NT2/D1 (cell line): ENCODE measurements at places on chromosomes 3 and 15.
A peak's percentile ranks its signal among the peaks of the same experiment; 100 is the strongest.

GRCh38 chr3:184352149-184352785 lies 9.1 kb downstream of the CLCN2 start:
- no peak for DNase-seq

DNA sequence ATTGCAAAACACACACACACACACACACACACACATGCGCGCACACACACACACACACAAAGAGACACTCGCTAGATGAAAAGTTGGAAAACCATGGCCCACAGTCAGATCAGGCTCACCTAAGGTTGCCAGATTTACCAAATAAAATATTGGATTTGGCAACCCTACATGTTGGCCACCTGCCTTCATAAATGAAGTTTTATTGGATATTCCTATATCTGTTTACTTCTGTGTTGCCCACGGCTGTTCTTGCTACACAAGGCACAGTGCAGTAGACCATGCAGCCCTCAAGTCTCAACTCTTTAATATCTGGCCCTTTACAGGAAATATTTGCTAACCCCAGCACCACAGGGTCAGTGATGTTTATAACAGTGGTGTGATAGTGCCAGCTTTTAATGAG lies 445.0 kb upstream of the PROK2 start:
- DNase-seq: no peak

GRCh38 chr3:40109641-40110490 lies 199.6 kb upstream of the EIF1B start:
- DNase-seq: peak; percentile 67

DNA sequence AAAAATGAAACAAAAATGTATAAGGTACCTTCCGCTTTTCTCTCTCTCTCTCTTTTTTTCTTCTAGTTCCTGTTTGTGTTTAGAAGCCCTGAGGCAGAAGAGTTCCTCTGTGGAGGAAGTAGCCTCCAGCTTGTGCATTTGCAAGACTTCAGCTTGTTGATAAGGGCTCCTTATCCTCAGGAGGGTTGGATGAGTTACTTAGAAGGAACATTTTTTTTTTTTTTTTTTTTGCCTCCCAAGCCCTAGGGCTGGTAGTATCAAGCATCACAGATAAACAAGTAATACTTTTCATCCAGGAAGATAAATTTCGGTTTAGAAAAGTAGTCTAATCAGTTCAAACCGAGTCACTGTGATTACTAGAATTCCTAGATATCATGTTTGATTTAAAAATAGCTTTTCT lies 91.0 kb upstream of the CBLB start:
- DNase-seq: no peak

DNA sequence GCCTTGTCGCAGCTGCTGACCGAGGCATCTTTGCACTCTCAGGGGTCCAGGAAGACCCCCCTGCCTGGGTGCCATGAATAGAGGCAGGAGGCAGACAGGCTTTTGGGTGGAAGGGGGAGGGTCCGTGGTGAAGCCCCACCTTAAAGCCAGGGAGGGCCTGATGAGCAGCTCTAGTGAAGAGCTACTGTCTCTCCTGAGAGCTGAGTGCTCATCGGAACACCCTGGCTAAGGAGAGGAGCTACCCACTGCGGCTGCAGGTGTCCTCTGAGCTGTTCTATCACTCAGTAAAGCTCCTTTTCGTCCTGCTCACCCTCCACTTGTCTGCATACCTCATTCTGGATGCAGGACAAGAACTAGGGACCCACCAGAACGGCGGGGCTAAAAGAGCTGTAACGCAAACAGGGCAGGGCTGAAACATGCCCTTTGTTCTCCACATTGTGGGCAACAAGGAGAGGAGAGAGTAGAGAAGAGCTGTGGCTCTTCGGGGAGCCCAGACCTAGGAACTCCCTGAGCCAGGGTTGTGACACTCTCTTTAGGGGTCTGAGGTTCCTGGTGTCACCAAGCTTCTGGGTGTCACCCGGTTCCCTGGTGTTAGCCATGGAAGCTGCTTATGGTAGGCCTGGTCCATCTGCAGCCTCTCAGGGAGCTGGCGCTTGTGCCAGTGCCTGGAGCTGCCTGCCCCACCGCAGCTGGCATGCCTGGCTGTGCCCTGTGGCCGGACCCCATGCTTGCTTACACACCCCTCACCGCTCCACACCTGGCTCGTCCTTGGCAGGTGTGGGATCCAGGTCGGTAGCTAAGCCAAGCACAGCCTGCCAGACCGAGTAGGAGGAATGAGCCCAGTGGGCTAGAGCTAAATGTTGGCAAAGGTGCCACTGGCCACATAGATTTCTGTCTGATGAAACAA lies 26.2 kb upstream of the TFG start:
- no peak for DNase-seq

DNA sequence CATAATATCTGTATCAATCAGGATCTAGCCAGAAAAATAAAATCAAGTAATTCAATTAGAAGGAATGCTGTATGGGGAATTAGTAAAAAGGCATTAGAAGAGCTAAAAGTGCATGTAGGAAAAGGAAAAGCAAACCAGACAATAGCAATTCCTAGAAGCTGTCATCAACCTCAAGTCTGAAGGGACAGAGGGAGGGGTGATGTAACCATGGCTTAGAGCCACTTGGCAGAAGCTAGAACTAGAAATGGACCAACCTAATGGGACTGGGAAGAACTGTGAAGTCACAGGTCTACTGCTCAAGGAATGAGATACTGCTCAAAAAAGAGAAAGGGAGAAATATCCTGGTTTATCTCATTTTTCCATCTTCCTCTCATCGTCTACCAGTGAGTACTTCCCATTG lies 590.7 kb upstream of the SGO1 start:
- no peak for DNase-seq

DNA sequence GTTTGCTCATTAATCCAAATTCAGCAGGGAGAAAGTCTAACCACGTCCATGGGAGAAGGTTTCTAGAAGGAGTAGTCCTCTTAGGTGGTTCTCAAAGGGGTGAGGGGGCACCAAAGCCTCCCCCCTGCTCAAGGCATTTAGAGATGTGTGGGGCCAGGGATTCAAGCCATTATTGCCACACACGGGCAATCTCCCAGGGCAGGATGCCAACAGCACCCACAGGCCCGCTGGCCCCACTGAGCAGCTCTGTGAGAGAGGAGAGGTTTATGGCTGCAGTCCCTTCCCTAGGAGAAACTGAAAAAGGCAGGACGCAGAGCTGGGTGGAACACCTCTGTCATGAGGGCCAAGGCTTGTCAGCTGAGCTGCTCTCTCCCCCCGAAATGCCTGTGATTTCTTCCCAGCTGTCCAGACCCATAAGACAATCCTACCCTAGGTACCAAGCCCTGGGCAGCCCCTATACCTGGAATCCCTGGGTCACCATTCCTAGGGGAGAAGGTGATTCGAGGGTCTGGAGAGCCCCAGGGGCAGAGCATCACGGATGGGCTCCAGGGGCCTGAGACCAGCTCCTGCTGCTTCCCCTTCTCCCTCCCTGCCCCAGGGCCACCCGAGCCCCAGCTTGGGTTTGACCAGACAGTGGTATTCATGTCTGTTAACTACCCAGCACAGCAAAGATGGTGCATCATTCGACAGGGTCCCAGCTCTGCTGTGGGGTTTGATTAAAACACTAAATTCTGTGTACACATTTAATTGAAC lies 39.0 kb downstream of the WHAMM start:
- DNase-seq: no peak

DNA sequence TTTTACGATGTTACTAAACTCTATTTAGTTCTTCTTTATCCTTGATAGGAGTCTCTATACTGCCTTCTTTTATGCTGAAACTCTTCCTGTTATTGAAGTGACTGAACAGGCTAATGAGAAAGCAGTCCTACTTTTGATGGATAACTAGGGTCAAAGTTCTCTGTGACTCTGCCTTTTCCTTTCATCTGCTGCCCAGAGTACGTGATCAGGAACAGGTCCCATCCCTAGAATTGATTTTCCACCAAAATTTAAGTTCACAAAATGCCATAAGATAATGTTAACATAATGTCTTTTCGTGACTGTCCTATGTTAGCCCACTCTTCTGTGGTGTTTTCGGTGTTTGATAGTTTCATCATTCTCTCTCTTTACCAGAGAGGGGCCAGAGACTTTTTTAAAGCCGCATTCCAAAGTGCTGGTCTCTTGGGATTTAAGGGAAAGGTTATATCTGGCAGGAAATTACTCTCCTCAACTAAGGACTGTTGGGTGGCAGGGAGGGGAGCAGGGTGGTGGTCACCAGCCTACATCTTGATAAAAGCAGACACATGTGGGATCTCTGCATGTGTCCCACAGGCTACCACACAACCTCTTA lies 50.3 kb upstream of the PLXND1 start:
- DNase-seq: no peak

GRCh38 chr3:22886439-22887068 lies 316.6 kb upstream of the UBE2E2 start:
- DNase-seq: no peak

DNA sequence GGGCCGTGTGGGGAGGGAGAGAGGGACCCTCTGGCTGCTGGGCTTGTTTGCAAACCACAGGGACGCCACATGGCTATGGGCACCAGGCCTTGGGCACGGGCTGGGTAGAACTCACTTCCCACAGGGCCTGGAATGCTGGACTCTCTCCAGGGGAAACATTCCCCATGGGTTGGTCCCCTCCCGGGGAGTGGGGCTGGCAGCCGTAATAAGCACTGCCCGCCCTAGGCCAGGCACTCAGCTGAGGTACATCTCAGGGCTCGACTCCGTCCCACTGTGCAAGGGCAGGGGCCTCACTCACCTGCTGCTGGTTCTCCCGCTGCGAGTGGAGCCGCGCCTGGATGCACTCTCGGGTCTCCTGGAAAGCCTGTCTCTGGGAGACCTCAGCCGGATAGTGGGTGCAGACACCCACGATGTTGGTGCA lies 96.7 kb downstream of the ADCY5 start:
- no peak for DNase-seq

DNA sequence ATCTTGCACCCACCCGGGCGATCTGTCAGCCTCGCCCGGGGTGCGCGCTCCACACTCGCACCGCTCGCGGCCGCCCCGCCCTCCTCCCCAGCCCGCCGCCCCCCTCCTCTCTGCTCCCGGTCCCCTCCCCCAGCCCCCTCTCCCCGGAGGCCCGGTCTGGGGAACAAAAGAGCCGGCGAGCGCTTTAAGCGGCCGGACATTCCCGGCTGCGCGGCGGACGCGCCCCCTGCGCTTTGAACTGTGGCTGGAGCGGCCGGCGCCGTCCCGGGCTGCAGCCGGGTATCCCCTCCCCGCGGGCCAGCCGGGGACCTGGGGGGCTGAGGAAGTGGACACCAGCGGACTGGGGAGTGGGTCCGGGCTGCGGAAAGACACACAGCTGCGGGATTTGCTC lies at the start of gene IGDCC3:
Gene IGDCC3, minus strand, starts transcription at position 27 of the 391 bp plus-strand sequence. CDS start 214 bp downstream, outside the sequence.
- DNase-seq: peak; percentile 81

- no peak for DNase-seq
These were observed 103.0 kb downstream of the SUCNR1 start for GRCh38 chr3:151976211-151977050.

- DNase-seq: no peak
These were observed 38.7 kb upstream of the SLCO2A1 start for GRCh38 chr3:134068429-134068828.

- DNase-seq: no peak
These were observed 11.1 kb downstream of the RAD51 start for GRCh38 chr15:40706121-40706520.

GRCh38 chr3:105647047-105647446 lies 221.8 kb downstream of the CBLB start:
- DNase-seq: no peak

DNA sequence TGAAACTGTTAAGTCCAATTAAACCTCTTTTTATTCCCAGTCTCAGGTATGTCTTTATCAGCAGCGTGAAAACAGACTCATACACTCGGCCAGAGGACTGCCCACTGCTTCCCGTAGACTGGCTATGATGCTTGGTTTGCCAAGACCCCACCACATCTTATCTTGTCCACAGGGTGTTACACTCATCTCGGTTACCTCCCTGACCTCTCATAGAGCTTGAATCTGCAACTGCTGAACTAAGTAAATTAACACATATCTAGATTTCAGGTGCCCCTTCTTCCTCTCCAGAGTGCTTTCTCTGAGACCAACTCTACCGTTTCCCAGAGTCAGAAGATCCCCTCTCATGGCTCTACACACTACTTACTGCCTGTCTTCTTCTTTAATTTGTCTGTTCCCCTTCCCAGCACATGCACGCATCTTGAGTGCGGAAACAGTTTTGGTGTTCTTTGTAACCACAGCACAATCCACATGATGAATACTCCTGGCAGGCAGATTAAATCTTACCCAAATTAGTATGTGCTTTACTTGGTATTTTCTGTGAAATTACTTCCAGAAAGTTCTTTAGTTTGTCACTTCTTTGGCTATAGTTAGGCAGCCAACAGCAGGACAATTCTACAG lies 49.7 kb downstream of the CD200 start:
- no peak for DNase-seq

DNA sequence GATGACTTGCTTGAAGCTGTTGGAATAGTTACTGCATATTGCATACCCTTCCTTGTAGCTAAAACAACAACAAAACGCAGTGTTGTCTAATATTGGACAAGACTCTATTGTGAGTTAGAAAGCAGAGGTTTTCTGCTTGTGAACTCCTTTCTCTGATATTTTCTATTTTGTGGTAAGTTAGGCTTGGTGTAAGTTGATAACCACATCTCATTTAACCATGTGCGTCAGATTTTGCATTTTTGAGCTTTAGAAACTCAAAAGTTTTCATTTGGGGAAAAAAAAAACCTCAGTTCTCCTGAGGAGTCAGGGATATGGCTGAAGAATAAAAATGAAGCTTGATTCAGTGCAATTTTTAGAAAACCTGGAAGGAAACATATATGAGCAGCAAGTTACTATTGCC lies 1.5 kb downstream of the ARIH1 start:
- no peak for DNase-seq

DNA sequence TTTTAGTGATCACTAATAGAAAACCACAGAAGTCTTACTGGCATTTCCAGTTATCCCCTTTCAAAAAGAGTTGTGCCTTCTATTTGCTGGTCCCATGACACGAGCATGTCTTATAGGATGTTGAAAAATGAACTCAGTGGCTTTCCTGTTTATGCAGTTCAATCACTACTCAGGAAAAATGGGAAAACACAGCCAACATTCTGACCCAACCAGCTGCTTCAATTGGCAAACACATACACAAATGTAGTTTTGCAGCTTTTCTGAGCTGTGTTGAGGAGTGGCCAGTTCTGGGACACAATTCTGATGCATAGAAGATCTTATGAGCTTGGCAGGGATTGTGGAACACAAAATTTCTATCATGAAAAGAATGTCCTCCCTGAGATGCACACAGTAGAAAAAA lies 40.3 kb downstream of the FSTL1 start:
- no peak for DNase-seq

- peak; percentile 35 for DNase-seq
These were observed 28.2 kb downstream of the SLCO3A1 start for GRCh38 chr15:91881569-91882297.

- DNase-seq: no peak
These were observed 28.1 kb downstream of the AVEN start for GRCh38 chr15:34010921-34011320.

GRCh38 chr3:160226026-160226907 lies 1.0 kb downstream of the C3orf80 start:
- DNase-seq: no peak
